ENCODE measurements at places on chromosomes 13 and 19. TPM values are rescaled to one million over a fixed set of nuclear protein-coding genes. Genes with fewer than 3 reads are reported as not detected.
A peak's percentile ranks its signal among the peaks of the same experiment; 100 is the strongest.

DNA sequence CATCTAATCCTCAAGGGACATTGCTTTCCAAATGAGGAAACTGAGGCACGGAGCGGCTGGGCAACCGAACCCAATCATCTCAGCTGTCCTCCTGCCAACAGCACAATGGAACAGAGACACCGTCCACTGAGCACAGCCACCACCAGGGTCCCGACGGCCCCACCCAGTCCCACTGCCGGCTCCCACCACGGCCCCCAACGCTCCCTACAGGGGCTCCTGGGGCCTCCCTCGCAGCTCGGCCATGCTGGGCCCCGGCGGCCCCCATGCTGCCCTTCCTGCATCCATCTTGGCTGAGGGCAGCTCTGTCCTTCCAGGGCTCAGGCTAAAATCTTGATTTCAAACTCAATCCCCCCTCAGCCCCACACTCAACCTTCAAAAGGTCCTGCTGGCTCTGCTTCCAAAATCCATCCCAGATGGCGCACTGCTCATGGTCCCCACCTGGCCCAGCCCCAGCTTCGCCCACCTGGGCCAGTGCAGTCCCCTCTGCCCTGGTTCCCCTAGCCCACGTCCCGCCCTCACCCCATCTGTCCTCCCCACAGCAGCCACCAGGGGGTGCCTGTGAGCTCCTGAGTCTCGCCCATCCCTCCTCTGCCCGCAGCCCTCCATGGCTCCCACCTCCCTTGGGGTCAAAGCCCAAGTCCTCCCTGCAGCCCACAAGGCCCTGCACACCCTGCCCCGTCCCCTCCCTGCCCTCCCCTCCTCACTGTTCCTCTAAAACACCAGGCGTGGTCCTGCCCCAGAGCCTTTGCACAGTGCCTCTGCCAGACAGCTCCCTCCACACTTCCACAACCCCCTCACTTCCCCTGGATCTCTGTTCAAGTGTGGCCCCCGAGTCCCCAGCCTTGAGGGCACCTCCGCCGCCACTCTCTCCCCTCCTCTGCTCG lies 7.9 kb downstream of the PIP5K1C start:
- peak; percentile 73 for DNase-seq
- no peaks in the 10 kb centered on the region for H3K36me3 ChIP-seq
- no peak overlapping the region for H3K4me3 ChIP-seq

Gene NCCRP1
- not detected for total RNA-seq

GRCh38 chr13:98054301-98054700 lies 88.6 kb upstream of the FARP1 start:
- H3K4me1 ChIP-seq = no peaks in the 10 kb centered on the region
- H3K27me3 ChIP-seq = no peaks in the 10 kb centered on the region
- no peak for DNase-seq
- H3K4me3 ChIP-seq = no peak overlapping the region
- no peaks in the 10 kb centered on the region for H3K36me3 ChIP-seq

- peaks cover 29% of the 10 kb centered on the region for H3K4me1 ChIP-seq
- no peak overlapping the region for H3K27ac ChIP-seq
- H3K4me3 ChIP-seq = no peak overlapping the region
- H3K27me3 ChIP-seq = no peaks in the 10 kb centered on the region
Measured at GRCh38 chr19:43769256-43769655, 11.5 kb downstream of the KCNN4 start.

Gene ZNF554
- total RNA-seq = 5.6 TPM

DNA sequence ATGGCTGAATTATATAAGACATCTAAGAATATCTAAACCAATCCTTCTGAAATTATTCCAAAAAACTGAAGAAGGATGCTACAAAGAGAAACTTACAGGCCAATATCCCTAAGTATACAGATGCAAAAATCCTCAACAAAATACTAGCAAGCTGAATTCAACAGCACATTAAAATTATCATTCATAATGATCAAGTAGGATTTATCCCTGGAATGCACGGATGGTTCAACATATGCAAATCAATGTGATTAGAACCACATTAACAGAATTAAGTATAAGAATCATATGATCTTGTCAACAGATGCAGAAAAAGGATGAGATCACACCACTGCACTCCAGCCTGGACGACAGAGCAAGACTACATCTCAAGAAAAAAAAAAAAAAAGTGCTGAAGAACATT lies 13.3 kb downstream of the ZNF560 start:
- H3K27me3 ChIP-seq = no peaks in the 10 kb centered on the region
- H3K27ac ChIP-seq = no peak overlapping the region
- H3K4me1 ChIP-seq = no peaks in the 10 kb centered on the region
- DNase-seq = no peak
- H3K4me3 ChIP-seq = no peak overlapping the region

GRCh38 chr19:55305491-55305890 lies 19.6 kb downstream of the TMEM150B start:
- H3K4me3 ChIP-seq = no peak overlapping the region
- DNase-seq = peak; percentile 38
- H3K27me3 ChIP-seq = no peaks in the 10 kb centered on the region
- H3K27ac ChIP-seq = no peak overlapping the region

Gene TEX26
- total RNA-seq = not detected

DNA sequence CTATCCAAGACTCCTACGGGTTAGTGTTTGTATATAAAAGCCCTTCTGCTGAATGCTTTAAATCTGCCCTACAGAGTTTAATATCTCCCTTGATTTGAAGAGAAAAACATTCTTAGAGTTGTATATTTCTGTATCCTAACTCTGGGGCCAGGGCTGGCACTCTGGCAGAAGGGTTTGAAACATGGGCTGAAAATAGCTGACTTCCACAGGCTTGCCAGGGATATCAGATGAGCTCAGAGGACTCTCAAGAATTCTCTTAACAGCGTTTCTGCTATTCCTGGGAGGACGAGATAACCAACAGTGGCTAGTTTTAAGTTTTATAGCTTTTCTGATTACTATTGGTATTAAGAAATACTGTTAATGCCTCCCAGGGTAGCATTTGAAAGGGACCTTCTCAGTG lies 127.5 kb downstream of the LIG4 start:
- H3K4me3 ChIP-seq = no peak overlapping the region
- no peaks in the 10 kb centered on the region for H3K27me3 ChIP-seq
- H3K36me3 ChIP-seq = no peaks in the 10 kb centered on the region
- no peak for DNase-seq

GRCh38 chr13:55991666-55992065 lies 1149.1 kb upstream of the PRR20A start:
- no peak overlapping the region for H3K27ac ChIP-seq
- no peaks in the 10 kb centered on the region for H3K27me3 ChIP-seq
- H3K4me3 ChIP-seq = no peak overlapping the region
- no peaks in the 10 kb centered on the region for H3K4me1 ChIP-seq
- H3K36me3 ChIP-seq = no peaks in the 10 kb centered on the region

Gene ITGBL1
- not detected for total RNA-seq

DNA sequence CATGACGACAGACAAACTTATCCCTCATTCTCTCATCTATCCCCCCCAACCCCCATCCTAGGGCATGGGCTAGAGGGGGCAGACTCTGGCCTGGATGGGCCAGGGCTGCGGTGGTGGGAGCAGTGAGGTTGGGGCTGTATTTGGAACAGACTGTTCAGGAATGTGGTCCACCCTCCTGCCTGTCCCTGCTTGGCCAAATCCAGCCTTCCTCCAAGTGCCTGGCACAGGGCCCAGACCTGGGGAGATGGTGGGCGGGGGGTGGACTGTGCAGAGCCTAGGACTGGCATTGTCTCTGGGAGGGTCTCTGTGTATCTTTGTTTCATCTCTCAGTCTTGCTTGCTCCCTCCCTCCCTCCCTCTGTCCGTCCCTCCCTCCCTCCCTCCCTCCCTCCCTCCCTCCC lies 14.2 kb downstream of the EGLN2 start:
- no peak overlapping the region for H3K27ac ChIP-seq
- H3K27me3 ChIP-seq = no peaks in the 10 kb centered on the region
- H3K4me1 ChIP-seq = peaks cover 40% of the 10 kb centered on the region
- no peak overlapping the region for H3K4me3 ChIP-seq
- no peak for DNase-seq

GRCh38 chr13:71625694-71626093 lies 241.3 kb downstream of the DACH1 start:
- no peaks in the 10 kb centered on the region for H3K4me1 ChIP-seq
- H3K4me3 ChIP-seq = no peak overlapping the region
- H3K36me3 ChIP-seq = no peaks in the 10 kb centered on the region
- H3K27me3 ChIP-seq = no peaks in the 10 kb centered on the region
- H3K27ac ChIP-seq = no peak overlapping the region

DNA sequence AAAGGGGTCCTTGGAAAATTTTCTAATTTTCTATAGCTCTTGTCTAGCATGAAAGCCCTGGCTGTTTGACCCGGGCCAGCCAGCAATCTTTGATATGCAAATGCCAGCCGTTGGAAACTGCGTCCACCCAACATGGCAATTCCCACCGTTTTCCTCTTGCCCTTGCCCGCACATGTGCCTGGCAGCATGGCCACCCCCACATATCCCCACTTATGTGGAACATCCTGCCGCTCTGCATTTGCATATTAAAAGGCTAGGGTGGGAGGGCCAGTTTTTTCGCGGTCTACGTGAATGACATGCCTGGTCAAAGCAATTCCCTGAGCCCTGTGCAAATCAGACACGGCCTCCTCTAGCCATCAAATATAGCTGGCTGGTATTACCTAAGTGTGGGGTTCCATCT lies 110.3 kb upstream of the TDRD3 start:
- H3K4me3 ChIP-seq = no peak overlapping the region
- H3K27me3 ChIP-seq = no peaks in the 10 kb centered on the region
- peaks cover 2% of the 10 kb centered on the region for H3K4me1 ChIP-seq

- H3K4me1 ChIP-seq = no peaks in the 10 kb centered on the region
- no peak for DNase-seq
- H3K27me3 ChIP-seq = no peaks in the 10 kb centered on the region
- H3K27ac ChIP-seq = no peak overlapping the region
Measured at GRCh38 chr13:104320446-104320845, 1254.2 kb upstream of the SLC10A2 start.

- no peak overlapping the region for H3K4me3 ChIP-seq
- no peaks in the 10 kb centered on the region for H3K36me3 ChIP-seq
- H3K4me1 ChIP-seq = no peaks in the 10 kb centered on the region
- no peak for DNase-seq
- no peaks in the 10 kb centered on the region for H3K27me3 ChIP-seq
- H3K27ac ChIP-seq = no peak overlapping the region
Measured at GRCh38 chr13:81275666-81276258, 934.8 kb upstream of the SPRY2 start.

- H3K27ac ChIP-seq = no peak overlapping the region
- H3K27me3 ChIP-seq = no peaks in the 10 kb centered on the region
- no peaks in the 10 kb centered on the region for H3K36me3 ChIP-seq
- no peaks in the 10 kb centered on the region for H3K4me1 ChIP-seq
Measured at GRCh38 chr13:112267660-112268059, 108.5 kb upstream of the SPACA7 start.

- no peak overlapping the region for H3K4me3 ChIP-seq
- H3K4me1 ChIP-seq = peaks cover 4% of the 10 kb centered on the region
- no peaks in the 10 kb centered on the region for H3K27me3 ChIP-seq
- H3K36me3 ChIP-seq = no peaks in the 10 kb centered on the region
- no peak overlapping the region for H3K27ac ChIP-seq
- DNase-seq = no peak
Measured at GRCh38 chr13:46354156-46355087, 32.6 kb downstream of the RUBCNL start.

Gene F2RL3
- 0.28 TPM for total RNA-seq

- no peaks in the 10 kb centered on the region for H3K4me1 ChIP-seq
- DNase-seq = no peak
Measured at GRCh38 chr13:41546372-41547190, 89.2 kb downstream of the RGCC start.

DNA sequence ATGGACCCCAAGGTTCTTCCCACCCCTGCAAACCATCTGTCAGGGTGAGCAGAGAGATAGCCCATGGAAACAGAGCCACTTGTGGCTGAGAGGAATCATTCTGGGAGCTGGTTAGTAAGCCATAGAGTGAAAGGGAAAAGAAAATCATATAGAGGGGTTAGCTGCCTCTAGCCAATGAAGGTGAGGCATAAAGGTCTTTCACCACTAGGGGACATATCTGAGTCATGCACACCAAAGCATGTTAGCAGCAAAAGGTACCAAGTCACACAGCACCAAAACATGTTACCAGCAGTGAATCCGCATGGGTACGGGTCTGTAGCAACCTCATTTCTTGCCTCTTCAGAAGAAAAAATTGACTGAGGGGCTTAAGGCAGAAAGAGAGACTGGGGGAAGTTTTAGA lies 76.7 kb upstream of the ZNF43 start:
- no peak overlapping the region for H3K4me3 ChIP-seq
- no peaks in the 10 kb centered on the region for H3K27me3 ChIP-seq
- no peaks in the 10 kb centered on the region for H3K36me3 ChIP-seq
- no peak for DNase-seq
- no peak overlapping the region for H3K27ac ChIP-seq

DNA sequence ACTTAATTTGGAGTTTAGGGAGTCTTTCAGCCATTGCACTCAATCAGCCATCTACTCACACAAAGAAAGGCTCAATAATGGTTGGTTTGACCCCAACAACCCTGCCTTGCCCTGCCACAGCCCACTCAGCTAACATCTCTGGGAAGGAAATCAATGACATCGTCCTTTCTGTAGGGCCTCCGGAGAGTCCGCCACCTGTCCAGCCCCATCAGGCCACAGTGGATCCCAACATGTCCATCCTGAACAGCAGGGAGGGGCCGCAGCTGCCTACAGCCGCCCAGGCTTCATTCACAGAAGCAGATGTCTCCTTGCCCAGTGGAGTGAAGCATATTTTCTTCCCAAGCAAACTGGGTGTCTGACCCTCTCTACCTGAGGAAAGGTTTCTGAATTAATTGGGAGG lies 4.2 kb upstream of the CDX2 start:
- no peak overlapping the region for H3K27ac ChIP-seq
- no peaks in the 10 kb centered on the region for H3K36me3 ChIP-seq
- no peak overlapping the region for H3K4me3 ChIP-seq
- H3K27me3 ChIP-seq = peaks cover 45% of the 10 kb centered on the region
- DNase-seq = no peak
